ENCODE measurements at places on chromosomes 3 and 15.

DNA sequence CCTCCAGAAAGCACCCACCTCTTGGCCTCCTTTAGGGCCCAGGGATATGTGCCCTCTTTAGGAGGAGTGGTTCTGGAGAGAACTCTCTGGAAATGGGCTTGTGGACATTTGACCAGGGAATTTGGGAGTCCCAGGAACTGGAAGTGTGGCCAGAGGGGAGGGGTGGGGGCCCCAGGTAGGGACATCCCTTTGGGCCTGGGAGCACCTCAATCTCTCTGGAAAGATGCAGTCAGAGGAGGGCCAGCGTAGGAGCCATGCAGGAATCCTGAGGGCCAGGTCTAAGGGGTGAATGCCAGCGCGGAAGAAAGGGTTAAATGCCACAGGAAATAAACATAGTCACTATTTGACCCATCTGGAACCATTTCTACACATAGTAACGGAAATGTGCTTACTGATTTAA, 50.3 kb upstream of the ITGA11 start:
- no peak for DNase-seq

- DNase-seq = no peak
Observed at GRCh38 chr15:60957111-60957510, 272.0 kb downstream of the RORA start.

DNA sequence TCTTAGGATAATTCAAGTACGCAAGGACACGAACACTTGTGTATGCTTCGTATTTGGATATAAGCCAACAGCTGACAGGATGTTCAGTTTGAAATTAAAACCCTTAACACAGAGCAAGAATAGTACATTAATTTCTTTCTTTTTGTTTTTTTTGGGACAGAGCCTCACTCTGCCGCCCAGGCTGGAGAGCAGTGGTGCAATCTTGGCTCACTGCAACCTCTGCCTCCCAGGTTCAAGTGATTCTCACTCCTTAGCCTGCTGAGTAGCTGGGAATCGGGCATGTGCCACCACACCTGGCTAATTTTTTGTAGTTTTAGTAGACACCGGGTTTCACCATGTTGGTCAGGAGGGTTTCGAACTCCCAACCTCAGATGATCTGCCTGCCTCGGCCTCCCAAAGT, 32.4 kb downstream of the TOMM70 start:
- DNase-seq = no peak

DNA sequence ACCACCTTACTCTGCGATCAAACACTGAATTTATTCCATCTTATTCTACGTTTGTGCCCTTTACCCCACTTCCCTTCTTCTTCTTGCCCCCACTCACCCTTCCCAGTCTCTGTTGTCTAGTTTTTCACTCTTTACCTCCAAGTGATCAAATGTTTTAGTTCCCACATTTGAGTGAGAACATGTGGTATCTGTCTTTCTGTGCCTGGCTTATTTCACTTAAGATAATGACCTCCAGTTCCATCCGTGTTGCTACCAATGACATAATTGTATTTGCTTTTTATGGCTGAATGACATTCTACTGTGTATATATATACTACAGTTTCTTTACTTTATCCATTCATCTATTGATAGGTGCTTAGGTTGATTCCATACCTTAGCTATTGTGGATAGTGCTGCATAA, 78.8 kb downstream of the PDCD6IP start:
- DNase-seq = no peak

- DNase-seq = no peak
Observed at GRCh38 chr3:121817753-121818152, 17.1 kb downstream of the IQCB1 start.

DNA sequence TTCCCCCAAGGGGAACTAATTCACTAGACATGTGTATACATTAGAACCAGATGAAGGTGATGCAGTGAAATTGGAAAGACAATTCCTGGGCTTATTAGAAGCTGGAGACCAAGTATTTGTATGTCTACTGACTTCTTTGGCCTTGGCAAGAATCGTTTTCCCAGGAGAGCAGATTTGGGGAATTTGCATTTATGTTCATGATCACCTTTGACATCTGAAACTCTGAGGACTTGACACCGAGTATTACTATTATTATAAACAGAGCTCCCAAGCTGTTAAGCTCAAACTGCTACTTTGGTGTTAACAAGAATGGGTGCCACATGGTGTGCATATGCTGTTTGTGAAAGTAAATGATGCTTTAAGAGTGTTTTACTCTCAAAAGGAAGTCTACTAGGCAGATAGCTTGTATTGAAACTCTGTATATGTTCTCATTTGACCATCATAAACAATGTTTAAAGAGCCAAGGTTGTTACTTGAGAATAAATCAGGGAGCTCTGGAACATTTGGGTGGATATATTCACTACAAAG, 519.8 kb upstream of the GOLIM4 start:
- DNase-seq = no peak

DNA sequence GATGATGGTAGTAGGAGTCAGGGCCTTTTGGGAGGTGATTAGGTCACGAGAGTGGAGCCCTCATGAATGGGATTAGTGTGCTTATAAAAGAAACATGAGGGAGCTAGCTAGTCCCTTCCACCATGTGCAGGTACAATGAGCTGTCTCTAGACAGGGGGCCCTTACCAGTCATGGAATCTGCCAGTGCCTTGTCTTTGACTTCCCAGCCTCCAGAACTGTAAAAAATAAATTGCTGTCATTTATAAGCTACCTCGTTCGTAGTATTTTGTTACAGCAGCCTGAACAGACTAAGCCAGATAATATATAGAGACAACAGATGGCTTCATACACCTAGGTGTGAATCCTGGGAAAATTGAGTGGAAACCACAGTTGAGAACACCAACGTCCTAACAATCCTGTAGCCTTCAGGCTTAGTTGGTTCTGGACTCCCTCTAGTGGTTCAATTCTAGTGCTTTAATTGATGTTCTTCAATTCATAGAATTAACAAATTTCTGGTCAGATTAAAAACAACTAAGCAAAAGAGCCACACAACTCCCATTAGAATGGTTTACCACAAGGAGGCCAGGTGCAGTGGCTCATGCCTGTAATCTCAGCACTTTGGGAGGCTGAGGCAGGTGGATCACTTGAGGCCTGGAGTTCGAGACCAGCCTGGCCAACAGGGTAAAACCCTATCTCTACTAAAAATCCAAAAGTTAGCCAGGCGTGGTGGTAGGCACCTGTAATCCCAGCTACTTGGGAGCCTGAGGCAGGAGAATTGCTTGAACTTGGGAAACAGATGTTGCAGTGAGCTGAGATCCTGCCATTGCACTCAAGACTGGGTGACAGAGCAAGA, 21.3 kb upstream of the GATM start:
- DNase-seq = peak; percentile 60

DNA sequence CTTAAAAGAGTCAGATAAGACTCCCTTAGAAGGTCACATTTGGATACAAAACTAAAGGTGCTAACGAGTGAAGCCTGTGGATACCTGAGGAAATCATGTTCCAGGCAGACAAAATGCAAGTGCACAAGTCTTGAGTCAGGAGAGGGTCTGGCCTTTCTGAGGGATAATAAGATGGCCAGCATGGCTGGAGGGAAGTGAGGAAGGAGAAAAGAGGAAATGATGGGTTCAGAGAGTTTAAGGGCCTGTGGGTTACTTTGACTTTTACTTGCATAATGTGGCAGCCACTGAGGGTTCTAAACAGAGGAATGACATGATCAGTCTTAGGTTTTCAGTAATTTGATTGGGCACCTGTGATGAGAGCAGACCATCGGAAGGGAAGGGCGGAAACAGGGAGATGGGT, 3.5 kb upstream of the ROPN1B start:
- no peak for DNase-seq

GRCh38 chr15:88074386-88074785, 182.2 kb downstream of the NTRK3 start:
- no peak for DNase-seq

DNA sequence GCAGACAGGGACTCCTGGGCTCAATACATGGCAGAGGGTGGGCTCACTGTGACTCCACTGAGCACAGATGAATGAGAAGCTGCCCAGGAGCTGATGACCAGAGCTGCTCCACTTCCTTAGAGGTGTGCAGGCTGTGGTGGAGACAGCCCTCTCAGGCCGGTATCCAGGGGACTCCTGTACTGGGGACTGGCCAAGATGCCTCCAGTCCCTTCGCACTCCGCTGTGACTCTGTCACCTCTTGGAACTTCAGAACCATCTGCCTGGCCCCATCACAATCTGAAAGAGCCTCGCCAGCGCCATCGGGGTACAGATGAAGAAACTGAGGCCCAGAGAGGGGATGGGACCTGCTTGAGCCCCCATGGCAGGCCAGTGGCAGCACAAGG, 111.2 kb downstream of the ETFA start:
- no peak for DNase-seq

GRCh38 chr3:56720849-56721248, 37.8 kb upstream of the TASOR start:
- no peak for DNase-seq

GRCh38 chr3:179852142-179852905, 184.4 kb downstream of the PEX5L start:
- DNase-seq = no peak

DNA sequence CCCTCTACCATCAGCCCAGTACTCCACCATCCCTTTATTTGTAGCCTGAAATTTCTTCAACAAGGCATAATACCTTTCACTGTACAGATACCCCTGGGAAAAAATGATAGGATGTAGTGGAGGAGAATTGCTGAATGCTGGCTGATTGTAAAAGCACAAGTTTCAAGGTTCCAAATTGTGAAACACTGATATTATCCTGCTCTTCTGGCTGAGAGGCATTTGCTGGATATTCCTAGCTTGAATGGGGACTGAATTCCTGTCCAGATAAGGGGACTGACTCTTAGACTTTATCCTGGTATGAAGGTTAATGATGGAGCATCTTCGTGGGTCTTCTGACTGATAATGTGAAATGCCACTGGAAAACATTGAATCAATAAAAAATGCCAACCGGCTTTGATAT, 9.0 kb upstream of the C3orf85 start:
- DNase-seq = no peak

- no peak for DNase-seq
Observed at GRCh38 chr3:22315925-22316324, 564.9 kb upstream of the ZNF385D start.

GRCh38 chr15:39281094-39281493, 299.8 kb upstream of the THBS1 start:
- no peak for DNase-seq

DNA sequence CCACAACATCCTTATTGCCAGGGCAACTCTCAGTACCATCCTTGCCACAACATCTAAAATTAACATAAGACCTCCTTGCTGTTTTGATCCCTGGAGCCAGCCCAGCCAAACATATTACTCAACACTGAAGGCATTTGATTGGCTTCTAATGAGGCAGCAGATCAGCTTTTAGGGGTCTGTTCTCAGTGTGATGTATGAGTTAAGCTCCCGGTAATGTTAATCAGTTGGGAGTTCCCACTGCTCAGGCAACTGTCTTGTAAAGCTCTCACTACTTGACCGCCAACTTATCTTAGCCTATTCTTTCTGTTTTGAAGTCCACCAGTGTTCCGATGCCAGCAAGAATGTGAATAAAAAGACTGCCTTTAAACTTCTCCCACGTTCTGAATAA, 158.9 kb downstream of the FOXB1 start:
- no peak for DNase-seq
